ENCODE measurements at places on chromosomes 7 and 10. TPM values are rescaled to one million over a fixed set of nuclear protein-coding genes. Genes with fewer than 3 reads are reported as not detected.
A peak's percentile ranks its signal among the peaks of the same experiment; 100 is the strongest.

DNA sequence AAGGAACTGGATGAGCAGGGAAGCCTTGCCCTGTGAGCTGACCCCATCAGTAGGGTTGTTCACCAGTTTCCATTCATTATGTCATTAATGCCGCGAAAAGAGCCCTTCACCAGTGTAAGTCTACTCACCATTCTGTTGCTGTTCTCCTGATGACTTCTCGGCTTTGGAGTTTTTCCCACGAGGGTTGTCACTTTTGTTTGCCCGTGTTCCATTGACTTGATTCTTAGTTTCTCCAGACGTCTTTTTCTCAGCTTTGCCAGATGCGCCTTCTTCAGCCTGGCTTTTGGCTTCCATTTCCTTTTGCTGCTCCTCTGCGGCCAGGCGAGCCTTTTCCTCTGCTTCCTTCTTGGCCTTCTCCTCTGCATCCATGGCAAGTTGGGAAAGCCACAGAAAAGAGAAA lies 128.8 kb downstream of the PPP1R17 start:
- DNase-seq, result no peak

DNA sequence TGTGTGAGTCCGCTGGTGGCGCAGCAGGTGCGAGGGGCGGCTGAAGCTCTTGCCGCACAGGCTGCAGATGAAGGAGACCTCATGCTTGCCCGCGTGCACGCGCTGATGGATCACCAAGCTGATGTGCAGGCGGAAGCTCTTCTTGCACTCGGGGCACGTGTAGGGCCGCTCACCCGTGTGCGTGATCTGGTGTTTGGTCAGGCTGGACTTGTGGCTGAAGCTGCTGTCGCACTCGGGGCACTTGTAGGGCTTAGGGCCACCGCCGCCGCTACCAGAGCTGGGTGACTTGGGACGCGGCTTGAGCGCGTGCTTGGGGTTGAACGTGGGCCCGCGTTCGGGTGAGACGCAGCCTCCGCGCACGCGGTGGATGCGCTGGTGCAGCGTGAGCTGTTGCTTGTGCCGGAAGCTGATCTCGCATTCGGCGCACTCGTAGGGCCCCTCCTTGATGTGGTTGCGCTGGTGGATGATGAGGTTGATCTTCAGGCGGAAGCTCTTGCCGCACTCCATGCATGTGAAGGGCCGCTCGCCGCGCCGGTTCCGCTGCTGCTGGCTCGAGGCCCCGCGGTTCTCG lies 28.7 kb downstream of the ZNF777 start:
- no peak for DNase-seq

GRCh38 chr7:96284835-96285234 lies 37.1 kb downstream of the SLC25A13 start:
- DNase-seq, result no peak

DNA sequence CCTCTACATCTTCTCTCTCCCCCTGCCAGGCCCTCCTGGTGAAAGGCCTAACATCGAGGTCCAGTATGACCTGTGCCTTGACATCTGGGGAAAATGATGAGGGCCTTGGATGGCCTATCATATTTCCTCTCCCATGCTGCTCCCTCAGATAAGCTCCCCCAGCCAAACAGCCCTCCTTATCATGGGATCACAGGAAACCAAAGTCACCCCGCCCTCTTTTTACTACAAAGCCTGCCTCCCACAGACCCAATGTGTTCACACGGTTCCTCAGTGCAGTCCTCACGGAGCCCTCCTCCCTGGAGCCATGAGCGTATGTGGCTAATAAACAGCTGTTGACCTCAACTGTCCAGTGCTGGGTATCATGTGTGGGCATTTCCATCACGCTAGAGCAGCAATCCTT lies 32.0 kb downstream of the C10orf90 start:
- DNase-seq, result peak; percentile 41

DNA sequence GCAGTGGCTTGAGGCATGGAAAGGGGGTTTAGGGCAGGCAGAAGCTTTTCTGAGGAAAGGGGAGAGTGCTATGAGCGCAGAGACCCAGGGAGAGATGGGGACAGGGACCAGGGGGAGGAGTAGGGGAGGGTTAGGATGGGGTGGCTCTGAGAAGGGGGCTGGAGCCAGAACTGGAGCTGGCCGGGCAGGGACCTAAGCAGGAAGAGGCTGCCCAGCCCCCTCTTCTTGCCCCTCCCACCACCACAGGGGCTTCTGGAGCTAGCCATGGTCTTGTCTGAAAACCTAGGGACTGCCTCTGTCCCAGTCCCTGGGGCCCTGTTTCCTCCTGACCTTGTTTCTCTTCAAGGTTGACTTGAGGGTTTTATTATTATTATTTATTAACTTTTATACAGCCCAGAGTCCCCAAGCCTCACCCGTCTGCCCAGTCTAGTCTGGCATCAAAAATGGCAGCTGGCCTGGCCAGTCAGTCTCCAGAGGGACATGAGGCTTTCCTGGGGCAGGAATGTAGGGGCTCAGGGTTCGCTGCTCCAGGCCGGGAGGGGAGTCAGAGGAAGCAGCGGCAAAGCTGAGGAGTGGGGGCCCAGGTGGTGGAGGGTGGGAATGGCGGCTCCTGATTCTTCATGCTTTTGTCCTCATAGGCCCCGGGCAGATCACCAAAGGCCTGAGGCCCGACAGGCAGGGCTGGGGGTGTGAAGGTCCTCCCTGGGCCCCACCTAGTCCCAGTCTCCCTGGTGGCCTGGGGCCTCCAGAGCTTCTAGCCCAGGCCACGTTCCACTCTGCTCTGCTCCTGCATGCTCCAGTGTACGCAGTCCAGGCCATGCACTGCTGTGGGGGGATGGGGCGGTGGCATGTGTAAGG lies 5.7 kb downstream of the TRIM8 start:
- DNase-seq, result no peak

DNA sequence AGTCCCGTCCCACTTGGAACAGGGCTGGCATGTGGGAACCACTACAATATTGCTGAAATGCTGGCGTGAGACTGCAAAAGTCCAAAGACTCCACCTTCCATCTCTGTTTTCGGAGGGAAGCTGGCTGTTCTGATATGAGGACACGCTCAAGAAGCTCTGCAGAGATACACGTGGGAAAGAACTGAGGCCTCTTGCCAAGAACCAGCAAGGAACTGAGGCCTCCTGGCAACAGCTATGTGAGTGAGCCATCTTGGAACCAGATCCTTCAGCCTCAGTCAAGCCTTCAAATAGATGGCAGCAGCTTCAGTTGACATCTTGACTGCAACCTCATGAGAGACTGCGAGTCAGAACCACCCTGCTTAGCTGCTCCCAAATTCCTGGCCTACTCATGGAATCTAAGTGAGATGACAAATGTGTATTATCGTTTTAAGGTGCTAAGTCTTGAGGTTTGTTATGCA lies 30.8 kb downstream of the SGMS1 start:
- peak; percentile 45 for DNase-seq

GRCh38 chr10:110009736-110010475 lies 2.1 kb downstream of the ADD3 start:
- no peak for DNase-seq

GRCh38 chr7:3000566-3000965 lies 43.1 kb downstream of the CARD11 start:
- no peak for DNase-seq

DNA sequence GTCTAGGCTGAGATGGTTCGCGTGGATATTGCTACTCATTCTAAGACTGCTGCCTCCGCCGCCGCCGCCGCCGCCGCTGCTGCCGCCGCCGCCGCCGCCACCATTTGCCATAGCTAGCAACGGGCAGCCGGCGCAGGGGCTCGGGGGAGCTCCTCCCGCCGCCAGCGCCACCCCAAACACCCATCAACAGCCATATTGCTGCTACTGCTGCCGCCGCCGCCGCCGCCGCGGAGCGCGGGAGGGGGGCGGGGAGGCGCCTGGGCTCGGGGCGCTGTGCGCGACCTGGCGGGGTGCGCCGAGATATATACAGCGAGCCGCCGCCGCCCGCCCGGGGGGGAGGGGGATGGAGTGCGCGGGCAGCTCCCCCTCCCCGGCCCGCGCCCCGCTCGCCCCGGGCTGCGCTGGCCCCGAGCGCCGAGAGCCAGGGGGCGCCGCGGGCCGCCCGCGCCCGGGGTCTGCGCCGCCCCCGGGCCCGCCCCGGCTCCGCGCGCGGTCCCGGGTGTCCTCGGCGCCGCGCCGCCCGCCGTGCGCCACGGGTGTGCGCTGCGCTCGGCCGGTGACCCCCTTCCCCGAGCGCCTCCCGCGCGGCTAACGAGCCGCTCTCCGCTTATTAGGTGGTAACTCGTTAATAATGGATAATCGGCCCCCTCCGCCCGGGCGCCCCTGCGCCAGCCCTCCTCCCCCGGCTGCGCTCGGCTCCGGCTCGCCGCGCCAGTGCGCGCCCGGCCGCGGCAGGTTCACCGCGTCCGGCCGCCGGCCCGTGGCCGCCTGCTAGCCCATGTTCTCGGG lies at the start of gene KCNMA1:
Gene KCNMA1 (minus strand): TSS at position 277 of the 789 bp plus-strand sequence.
- peak; percentile 67 for DNase-seq

GRCh38 chr7:73363225-73364005 lies 35.5 kb downstream of the FKBP6 start:
- DNase-seq, result no peak

DNA sequence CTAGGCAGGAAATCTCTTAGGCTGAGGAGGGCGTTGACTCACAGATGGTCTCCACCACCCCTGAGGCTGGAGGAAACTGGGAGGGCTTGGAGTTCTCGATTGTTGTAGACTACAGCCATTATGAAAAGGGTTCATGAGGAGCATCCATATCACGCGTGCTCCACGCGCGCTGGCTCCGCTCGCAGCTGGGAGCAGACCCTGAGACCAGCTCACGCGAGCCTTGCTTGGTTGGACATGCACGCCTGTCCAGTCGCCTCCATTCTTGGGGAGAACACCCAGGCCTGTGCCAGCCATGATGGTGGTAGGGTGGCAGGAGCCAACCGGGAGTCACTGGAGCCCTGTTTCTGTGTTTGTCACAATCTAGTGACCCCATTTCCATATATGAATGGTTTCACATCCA lies 139.1 kb downstream of the TCERG1L start:
- no peak for DNase-seq

GRCh38 chr7:118220583-118220982 lies 3.9 kb upstream of the ANKRD7 start:
- DNase-seq, result peak; percentile 21

GRCh38 chr7:120864141-120864900 lies 6.4 kb upstream of the TSPAN12 start:
- no peak for DNase-seq

DNA sequence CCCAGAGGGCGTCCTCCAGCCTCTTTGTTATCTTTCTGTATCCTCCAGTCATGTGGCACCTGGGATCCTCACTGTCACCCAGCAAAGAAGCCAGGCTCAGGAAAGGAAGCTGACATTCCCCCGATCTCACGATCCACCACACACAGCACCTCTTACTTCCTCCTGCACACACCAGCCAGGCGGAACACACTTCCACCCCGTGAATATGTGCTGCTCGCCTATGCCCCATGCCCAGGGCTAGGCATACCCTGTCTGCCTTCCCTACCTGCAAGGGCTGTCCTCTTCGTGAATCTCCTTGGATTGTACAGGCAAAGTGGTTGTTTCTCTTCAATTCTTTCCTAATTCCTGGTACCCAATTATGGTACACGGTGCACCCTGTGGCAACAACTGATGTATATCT lies 191.0 kb downstream of the TNS3 start:
- no peak for DNase-seq

- DNase-seq, result peak; percentile 18
Observed at GRCh38 chr10:93580828-93581227, 14.4 kb downstream of the FFAR4 start.

DNA sequence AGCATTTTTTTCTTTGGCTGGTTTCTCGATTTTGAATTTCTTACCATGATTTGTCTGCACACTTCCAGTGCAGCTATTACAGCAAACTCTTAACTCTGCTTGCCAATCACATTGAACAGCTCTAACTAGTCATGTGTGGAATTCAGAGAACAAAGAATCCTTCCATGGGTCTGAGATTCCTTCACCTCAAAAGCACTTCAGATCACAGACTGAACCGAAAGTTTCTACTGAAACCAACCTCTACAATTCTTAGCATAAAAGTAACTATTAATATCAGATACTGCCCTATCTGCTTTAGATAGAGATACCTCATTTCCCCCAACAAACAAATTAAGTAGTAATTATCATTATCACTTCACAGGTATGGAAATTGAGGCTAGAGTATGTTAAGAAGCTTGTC lies 56.5 kb upstream of the SP4 start:
- DNase-seq, result no peak

DNA sequence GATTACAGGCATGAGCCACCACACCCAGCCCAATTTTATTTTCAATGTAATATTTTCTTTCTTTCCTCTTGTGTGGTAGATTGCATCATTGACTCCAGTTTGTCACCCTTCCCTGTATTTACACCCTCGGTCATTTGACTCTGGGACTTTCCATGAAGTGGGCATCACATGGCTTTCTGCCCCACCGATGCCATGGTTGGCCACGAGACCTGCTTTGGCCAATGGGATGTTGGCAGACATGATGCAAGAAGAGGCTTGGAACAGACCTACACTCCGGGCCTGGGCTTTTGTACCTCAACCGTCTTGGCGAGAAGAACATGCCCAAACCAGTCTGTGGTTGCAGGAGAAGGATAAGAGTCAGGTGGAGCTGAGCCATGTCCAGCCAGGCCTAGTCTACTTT lies 38.8 kb upstream of the CACUL1 start:
- no peak for DNase-seq

DNA sequence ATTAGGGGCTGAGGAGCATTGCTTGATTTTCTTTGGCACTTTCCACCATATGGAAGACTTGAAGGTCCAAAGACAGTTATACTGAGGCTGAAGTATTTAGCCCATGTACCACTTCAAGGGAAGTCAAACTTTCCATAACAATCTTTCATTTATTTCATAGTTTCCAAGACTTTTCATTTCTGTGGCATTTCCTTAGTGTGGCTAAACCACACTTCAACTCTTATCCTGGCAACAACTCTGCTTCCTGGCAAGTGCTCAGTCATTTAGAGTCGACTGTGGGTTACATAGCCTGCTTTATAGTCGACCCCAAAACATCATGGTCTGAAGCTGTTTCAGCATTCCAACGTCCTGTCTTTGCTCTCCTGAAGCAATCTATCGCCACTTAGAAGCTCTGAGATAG lies 343.0 kb upstream of the SEMA3D start:
- no peak for DNase-seq

GRCh38 chr10:74650613-74651012 lies 175.8 kb upstream of the KAT6B start:
- no peak for DNase-seq

- DNase-seq, result no peak
Observed at GRCh38 chr10:98370831-98371820, 43.9 kb downstream of the PYROXD2 start.

The INPP5F gene
- total RNA-seq, result 18.5 TPM

The PTPRZ1 gene
- not detected for total RNA-seq

The ANKRD30A gene
- total RNA-seq, result not detected

The CRHR2 gene
- not detected for total RNA-seq

The KIF11 gene
- 61.3 TPM for total RNA-seq

The NEUROG3 gene
- total RNA-seq, result not detected

The CLRN3 gene
- not detected for total RNA-seq

The ZNF425 gene
- 6.3 TPM for total RNA-seq

The CCDC7 gene
- 8.7 TPM for total RNA-seq

The BTBD16 gene
- total RNA-seq, result not detected

The OLAH gene
- 2.6 TPM for total RNA-seq

The RTKN2 gene
- 8.6 TPM for total RNA-seq

The AMPH gene
- 0.19 TPM for total RNA-seq

The AGR2 gene
- total RNA-seq, result not detected

The SPDYE3 gene
- not detected for total RNA-seq
